ENCODE measurements at places on chromosomes 1 and 21.

- no peak for DNase-seq
Measured at GRCh38 chr1:106773206-106773605, 283.3 kb upstream of the PRMT6 start.

DNA sequence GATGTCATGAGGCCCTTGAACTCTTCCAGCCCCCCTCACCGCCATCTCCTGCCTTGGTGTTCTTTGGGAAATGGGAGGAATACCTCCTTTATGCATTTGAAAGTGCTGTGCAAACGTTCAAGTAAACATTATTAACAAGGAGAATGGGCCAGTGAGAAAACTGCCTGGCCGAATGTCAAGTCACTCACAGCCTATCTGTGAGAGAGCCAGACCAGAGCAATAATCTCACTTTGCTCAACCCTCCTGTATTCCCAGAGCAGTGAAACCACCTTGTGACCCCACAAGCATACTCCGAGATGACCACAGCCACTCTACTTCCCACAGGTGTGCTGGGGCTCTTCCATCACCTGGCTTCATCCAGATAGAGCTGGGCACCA, 5.2 kb downstream of the TAL1 start:
- no peak for DNase-seq

DNA sequence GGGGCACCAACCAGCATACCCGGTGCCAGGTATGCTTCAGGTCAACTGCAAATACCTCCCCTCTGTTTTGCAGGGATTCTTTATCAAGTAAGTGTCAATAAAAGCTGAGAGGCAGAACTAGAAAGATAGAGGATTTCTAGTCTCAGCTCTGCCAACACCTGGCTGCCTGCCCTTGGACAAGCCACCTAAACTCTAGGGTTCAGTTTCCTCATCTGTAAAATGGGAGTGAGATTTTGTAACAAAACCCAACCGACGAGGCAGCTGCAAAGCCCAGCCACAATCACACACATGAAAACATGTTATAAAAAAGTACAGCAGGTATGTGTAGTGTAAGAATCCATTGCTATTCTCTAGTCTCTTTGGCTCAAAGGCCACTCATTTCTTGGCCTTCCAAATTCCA, 8.2 kb downstream of the SSBP3 start:
- no peak for DNase-seq

GRCh38 chr1:96559707-96560596, 161.6 kb upstream of the PTBP2 start:
- no peak for DNase-seq

DNA sequence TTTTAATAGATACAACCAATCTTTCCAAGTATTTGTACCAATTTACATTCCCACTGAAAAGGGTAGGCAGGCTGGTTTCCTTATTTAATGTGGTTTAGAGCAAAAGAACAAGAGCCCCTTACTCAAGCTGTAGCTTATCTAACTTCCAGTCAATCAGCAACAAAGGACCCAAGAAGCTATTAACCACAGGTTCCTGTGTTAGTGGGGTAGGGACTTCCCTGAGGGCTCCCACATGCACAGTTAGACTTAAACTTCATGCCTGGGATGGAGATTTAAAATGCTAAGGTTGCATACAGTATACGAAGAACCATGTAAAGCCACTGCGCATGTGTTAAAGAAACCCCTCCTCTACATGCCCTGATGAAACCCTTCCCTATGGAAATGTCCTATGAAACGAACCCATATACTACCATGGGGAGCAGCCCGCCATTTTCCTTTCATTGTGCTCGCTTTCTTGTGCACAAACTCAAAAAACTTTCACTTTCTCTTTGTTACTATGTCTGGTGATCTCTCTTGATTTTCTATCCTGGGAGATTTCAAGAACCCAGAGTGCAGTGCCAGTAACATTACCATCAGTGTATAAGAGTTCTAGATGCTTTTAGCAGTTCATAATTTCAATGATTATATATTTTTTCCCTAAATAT, 23.3 kb upstream of the ST6GALNAC5 start:
- DNase-seq, result no peak

- no peak for DNase-seq
Measured at GRCh38 chr1:81021134-81021533, 779.6 kb upstream of the ADGRL2 start.

DNA sequence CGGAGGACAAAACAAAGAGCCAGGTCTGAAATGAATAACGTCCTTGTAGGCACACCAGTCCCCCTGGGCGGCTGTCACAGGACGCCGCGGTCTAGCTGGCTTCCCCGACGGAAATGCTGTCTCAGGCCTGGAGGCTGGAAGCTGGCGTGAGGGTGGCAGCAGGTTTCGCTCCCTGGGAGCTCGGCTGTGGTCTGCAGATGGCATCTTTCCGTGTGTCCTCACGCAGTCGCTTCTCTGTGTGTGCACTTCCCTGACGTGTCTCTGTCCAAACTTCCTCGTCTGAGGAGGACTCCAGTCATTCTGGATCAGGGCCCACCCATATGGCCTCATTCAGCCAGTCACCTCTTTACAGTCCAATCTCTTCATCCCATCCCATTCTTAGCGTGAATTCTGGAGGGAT, 14.2 kb downstream of the TNFRSF14 start:
- DNase-seq, result no peak

DNA sequence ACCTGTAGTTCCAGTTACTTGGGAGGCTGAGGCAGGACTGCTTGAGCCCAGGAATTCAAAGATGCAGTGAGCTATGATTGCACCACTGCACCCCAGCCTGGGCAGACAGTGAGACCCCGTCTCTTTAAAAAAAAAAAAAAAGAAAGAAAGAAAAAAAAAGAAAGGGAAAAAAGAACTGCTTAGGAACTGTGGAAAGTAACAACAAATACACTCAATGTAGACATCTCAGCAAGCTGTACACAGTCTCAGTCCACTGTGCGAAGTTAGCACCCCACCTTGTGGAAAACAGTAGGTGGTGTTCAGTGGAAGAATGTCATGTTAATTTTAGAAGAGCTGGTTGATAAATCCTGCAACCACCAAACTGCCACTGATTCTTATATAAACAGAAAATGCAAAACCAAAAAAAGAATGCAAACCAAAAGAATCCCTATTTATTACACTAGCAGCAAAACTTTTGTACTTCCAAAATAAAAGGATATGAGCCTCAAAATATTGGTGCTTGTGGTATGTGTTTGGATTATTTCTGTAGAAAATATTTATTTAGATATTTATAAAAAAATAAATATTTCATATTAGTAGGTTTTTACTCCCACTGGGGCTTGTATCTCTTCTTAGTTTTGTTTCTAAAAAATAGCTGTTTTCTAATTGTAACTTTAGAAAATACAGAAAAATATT, 31.1 kb downstream of the ALG14 start:
- DNase-seq, result peak; percentile 81

- DNase-seq, result no peak
Measured at GRCh38 chr1:12141163-12141850, 25.5 kb upstream of the TNFRSF1B start.

- DNase-seq, result no peak
Measured at GRCh38 chr1:162003830-162004215, 19.8 kb downstream of the OLFML2B start.

GRCh38 chr1:150009604-150010392, 728 bp downstream of the OTUD7B start:
- no peak for DNase-seq

- no peak for DNase-seq
Measured at GRCh38 chr1:209746451-209747165, 9.2 kb upstream of the TRAF3IP3 start.

DNA sequence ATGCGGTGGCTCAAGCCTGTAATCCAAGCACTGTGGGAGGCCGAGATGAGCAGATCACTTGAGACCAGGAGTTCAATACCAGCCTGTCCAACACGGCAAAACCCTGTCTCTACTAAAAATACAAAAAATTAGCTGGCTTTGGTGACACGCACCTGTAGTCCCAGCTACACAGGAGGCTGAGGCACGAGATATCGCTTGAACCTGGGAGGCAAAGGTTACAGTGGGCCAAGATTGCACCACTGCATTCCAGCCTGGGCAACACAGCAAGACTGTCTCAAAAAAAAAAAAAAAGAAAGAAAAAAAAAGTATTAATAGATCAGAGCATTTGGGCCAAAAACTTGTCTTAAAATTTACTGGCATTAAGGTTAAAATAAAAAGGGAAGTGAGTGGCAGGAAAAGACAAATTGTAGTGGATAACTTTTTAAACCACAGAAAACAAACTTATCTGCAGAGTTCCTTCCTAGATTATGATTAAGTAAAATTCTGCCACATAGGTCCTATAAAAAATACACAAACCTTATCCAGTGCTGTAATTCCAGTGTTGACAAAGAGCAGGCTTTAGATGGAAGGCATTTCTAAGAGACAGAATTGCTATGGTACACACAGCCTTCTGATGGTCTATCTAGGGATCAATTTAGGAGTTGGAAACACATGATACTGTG, 53.3 kb downstream of the EIF4G3 start:
- no peak for DNase-seq

- DNase-seq, result no peak
Measured at GRCh38 chr1:156511644-156512043, 11.1 kb upstream of the MEF2D start.

GRCh38 chr1:62208087-62208486, 13.4 kb downstream of the L1TD1 start:
- no peak for DNase-seq

DNA sequence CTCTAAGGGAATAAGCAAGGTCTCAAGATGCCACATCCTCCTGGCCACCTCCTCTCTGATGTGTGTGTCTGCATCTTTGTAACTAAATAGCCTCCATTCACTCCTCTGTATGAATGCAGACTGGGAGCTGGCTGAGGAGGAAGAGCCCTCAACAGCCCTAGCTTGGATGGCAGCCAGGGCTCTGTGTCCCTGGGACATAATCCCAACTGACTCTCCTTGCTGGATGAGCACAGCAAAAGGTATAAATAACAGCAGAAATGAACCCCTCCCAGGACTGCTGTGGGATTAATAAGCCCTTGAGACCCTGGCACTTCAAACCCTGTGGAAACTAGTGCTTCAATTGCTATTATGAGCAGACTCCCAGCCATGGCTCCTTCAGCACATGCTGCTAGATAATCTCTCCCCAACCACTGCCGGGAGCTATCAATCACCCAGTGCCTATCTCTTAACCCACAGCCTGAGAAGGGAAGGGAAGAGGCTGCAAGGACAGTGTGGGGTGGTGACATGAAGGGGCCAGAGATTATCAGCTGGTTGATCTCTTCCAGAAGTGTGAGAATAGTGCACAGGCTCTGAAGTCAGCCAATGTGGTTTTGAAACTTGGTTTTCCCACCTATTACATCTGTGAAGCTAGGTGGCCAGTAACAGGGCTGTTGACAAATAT, 152.2 kb downstream of the TNR start:
- DNase-seq, result no peak

DNA sequence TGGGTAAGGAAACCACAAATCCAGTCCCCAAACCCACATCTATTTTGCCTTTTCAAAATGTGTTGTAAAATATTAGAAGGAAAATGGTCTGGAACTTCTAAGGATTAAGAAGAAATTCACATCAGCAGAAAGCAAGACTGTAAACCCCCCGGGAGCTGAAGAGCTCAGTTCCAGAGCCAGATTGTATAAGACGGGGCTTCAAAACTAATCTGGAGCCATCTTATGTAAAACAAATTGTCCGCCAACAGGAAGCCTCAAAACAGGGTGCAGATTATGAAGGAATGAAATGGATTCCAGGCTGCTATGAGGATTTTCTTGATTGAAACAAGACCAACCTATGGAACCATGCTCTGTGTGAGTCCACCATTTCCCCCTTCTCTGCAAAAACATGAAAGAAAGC, 25.1 kb upstream of the HUNK start:
- no peak for DNase-seq

DNA sequence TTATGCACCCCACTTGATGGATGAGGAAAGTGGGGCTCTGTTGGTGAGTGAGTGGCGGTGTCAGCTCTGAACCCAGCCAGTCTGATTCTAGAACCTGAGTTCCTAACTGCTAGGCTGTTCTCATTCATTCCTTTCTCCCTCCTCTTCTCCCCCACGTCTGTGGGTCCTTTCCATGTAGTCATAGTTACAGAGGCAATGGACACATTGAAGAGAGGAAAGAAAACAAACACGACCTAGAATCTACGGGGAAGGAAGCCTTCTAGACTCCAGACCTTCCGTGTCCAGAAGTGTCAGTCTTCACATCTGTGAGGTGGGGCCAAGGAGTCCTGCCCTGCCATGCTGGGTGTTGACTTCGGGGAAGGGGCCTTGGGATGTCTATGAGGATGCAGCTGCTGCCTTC, 115.8 kb upstream of the WNT4 start:
- DNase-seq, result no peak

GRCh38 chr1:55192093-55192492, 23.1 kb downstream of the USP24 start:
- DNase-seq, result no peak

GRCh38 chr1:168794057-168794456, 65.1 kb upstream of the DPT start:
- DNase-seq, result no peak

DNA sequence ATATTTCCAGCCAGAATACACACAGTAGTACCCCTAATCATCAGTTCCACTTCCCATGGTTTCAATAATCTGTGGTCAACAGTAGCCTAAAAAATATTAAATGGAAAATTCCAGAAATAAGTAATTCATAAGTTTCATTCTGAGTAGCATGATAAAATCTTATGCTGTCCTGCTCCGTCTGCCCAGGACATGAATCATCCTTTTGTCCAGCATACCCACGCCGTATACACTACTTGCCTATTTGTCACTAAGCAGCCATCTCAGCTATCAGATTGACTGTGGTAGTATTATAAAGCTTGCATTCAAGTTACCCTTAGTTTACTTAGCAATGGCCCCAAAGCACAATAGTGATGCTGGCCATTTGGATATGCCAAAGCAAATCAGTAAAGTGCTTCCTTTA, 118.7 kb downstream of the SLC5A9 start:
- DNase-seq, result no peak

DNA sequence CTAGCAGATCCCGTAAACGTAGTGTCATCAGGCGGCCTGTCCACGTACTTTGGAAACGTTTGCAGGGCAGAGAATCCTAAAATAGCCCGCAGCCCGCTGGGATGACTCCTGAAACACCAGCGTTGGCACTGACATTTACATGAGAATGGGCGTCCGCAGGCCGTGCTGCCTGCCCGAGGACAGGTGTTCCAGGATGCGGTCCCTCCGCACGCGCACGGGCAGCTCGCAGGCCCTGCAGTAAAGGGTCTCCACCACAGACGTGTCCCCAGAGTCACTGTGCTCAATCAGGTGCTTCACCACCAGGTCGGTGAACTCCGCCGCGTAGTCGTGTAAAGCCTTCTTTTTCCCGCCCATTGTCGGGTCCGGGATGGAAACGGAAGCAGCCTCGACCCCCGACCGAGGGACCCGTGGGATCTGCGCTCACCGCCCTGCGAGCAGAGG, 5.8 kb upstream of the CCDC27 start:
- no peak for DNase-seq

- DNase-seq, result no peak
Measured at GRCh38 chr21:46347203-46347550, 23.2 kb downstream of the PCNT start.

GRCh38 chr21:15289896-15290841, 225.4 kb upstream of the NRIP1 start:
- no peak for DNase-seq

- DNase-seq, result no peak
Measured at GRCh38 chr1:11714831-11715575, 20.9 kb upstream of the AGTRAP start.
